ENCODE measurements at places on chromosomes 1 and 21.

DNA sequence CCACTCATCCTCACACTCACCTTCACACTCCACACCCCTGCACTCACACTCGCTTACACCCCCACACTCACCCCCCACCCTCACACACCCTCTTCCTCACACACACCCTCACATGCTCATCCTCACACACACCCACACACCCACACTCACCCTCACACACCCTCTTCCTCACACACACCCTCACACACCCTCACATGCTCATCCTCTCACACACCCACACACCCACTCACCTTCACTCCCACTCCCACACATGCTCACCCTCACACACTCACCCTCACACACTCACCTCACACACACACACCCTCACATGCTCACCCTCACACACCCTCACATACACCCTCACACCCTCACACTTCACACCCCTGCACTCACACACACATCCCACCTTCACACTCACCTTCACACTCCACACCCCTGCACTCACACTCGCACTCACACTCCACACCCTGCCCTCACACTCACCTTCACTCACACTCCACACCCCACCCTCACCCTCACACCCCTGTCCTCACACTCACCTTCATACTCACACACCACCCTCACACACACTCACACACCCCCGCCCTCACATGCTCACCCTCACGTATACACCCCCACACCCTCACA, 42.6 kb upstream of the EDN2 start:
- no peak for DNase-seq

- DNase-seq, result no peak
Observed at GRCh38 chr1:92956254-92957029, 4.8 kb downstream of the DIPK1A start.

DNA sequence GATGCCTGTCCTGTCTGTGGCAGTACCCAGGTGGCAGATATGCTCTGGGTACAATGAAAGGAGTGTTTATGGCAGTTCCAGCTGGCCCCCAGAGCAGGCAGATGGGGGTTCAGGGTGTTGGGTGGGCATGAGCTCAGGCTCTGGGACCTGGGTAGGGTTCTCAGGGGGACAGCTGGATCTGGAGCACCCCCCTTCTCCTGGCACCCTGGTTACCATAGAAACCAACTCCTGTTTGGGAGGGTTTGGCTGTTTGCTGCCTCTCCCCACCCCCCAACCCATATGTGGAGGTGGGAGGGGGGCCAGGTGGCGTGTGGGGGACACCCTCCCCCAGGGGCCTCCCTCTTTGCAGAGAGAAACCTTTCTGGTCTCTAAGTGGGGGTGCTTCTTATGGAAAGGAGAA, 7.1 kb downstream of the FOXO6 start:
- no peak for DNase-seq

DNA sequence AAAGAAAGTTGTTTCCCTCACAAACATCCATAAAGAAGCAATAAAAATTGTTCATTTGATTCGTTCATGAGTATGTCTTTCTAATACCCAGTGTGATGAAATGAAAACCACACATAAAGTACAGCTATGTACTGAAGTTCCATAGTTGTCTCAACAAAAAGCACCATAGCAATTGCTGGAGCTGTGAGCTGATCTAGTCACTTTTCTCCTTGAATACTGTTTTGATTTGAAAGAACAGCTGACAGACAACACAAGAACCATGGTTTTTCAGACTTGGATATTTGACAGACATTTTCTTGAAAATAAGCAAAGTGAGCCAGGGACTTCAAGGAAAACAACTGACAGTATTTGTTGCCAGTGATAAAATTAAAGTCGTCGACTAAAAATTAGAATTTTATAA, 237.1 kb upstream of the PLD5 start:
- DNase-seq, result no peak

GRCh38 chr1:14571810-14572767, 26.4 kb upstream of the KAZN start:
- DNase-seq, result peak; percentile 55

- no peak for DNase-seq
Observed at GRCh38 chr1:154584267-154584994, 16.9 kb downstream of the CHRNB2 start.

DNA sequence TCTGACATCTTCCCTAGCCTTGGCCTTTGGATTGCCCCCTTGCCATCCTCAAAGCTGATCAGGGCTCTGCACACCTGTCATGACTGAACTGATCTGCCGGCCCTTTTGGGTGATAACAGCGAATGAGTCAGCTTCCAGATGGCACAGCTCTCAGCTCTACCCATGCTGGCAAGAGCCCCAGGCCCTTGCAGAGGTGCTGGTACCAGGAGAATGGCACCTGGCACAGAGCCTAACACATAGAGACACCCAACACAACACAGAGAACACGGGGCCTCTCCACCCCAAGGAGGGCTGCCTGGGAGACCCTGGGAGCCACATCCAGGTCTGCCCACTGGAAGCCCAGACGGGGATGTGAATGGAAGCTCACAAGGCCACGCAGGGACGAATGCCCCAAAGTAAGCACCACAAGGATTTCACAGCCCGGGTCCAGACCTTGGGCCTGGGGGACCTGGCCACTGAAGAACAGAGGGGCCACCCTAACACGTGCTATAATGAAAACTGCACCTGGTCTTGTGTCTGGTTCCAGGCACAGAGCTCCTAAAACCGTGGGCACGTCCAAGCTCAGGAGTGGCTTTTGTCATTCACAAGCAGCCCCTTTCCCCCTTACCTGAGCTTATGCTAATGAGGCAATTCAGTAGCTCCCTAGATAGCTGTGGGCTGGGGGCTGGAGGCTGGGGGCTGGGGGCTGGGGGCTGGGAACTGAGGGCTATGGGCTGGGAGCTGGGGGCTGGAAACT, 160.5 kb downstream of the NPHP4 start:
- no peak for DNase-seq
